ENCODE measurements at places on chromosomes 3 and 15.

GRCh38 chr3:124409650-124410275, 320.5 kb upstream of the UMPS start:
- no peak for DNase-seq

DNA sequence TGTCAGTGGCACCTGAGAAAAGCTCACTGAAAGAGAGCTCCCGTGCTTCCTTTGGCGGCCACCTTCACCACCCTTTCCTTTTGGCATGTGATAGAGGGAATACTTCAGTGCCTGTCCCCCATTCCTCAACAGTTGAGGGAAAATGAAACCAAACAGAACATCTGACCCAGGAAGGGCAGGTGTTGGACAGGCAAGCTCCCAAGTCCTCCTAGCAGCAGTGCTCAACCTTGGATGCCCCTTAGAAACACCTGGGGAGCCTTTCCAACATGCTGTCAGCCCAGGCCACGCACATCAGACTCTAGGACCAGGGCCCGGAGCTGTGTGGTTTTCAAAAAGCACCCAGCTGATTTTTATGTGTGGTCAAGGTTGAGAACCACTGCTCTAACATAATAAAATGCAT, 22.4 kb downstream of the LDHAL6B start:
- no peak for DNase-seq

GRCh38 chr3:127354761-127355160, 66.9 kb upstream of the PRR20G start:
- DNase-seq: no peak

- DNase-seq: no peak
Observed at GRCh38 chr3:123723522-123724168, 138.8 kb upstream of the HACD2 start.

GRCh38 chr3:51675201-51675611, 4.2 kb downstream of the TEX264 start:
- DNase-seq: peak; percentile 21

All from tibial artery (tissue), 4 donors.